ENCODE measurements at places on chromosomes 3 and 15.

DNA sequence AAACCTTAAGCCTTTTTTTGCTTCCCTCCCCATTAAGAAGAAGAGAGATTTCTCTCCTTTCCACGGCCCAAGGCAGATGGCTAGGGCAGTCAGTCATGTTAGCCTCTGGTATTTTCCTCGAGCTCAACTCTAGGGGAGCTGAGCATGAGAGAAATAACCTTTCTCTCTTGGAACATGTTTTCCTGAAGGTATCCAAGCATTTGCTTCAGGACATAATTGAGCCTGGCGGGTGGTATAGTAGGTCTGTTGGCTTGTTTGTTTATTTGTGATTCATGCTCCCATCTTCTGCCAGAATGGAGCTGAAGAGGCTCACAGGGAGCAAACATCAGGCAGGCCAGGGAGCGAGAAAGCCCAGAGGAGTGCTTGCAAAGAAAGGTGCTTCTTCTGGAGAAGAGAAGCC is 102.5 kb downstream of the MESD start:
- no peak for DNase-seq

- no peak for DNase-seq
Observed at GRCh38 chr15:63474810-63475316, 29.5 kb upstream of the USP3 start.

GRCh38 chr3:192867645-192868044 is 50.0 kb downstream of the MB21D2 start:
- no peak for DNase-seq

DNA sequence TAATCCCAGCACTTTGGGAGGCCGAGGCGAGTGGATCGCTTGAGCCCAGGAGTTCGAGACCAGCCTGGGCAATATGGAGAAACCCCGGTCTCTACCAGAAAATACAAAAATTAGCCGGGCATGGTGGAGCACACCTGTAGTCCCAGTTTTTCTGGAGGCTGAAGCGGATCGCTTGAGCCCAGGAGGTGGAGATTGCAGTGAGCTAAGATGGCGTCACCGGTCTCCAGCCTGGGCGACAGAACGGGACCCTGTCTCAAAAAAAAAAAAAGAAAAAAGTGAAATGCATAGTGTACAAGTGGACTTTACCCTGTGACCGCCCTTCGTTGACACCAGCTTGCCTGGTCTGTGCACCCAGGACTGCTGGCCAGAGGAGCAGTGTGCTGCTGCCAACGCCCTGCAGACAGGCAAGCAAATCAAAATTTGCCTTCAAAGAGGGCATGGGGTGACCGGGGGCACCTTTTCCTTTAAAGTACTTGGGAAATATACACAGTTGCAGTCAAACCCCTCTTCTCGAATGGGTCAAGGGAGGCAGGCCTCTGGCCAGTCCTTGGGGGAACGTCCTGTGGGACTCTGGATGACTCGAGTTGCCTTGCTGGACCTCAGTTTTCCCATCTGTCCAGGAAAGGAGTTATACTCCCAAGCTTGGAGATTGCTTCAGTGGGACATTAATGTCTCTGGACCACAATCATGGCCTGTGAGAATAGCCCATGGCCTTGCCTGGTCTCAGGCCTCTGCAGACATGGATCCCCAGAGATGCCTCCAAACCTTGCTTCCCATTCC is 1.0 kb downstream of the XYLB start:
- DNase-seq, result no peak

DNA sequence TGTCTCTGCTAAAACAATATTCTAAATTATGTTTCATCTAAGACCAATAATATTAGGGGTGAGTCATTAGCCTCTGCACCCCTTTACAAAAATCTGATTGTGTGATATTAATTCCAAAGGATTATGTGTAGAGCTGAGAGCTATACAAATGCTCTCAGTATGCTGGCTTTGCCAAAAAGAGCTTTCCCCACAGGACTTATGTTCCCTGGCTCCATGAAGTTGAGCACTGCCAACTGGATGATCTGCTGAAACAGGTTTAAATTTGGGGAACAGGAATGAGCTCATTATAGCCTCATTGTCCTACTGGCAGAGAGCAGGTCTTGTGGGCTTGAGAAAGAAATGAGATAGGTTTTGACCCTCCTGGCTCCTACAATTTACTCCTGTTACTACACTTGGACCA is 347.8 kb upstream of the LMCD1 start:
- no peak for DNase-seq

- no peak for DNase-seq
Observed at GRCh38 chr3:190855151-190855550, 7.3 kb downstream of the GMNC start.

DNA sequence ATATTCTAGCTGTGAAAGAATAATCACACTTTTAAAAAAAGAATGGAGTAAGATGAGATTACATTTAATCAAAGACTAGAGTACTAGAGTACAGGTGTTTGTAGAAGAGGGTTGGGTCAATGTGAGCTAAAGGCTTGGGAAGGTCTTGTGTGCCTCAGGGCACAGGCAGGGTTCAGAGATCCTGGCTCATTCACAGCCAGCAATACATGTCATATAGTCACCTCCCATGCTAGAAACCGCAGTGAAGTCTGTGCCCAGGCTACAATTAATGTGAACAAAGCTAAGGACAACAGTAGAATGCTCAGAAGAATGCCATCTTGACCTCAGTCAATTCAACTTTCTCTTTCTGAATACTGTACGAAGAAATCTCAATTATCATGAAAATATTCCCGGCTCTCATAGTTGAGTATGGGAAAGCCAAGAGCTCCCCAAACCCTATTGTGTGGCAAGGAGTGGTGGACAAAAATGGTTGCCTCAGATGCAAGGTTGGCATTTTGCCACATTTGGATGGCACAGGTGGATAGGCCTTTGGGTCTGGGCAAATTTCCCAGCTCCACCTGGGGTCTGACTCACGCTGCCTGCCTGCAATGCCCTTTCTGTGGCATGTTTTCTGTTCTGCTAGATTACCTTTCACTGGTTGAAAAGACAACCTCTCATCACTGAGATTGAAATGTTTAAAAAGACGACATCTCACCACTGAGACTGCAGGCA is 70.2 kb downstream of the NMD3 start:
- no peak for DNase-seq

DNA sequence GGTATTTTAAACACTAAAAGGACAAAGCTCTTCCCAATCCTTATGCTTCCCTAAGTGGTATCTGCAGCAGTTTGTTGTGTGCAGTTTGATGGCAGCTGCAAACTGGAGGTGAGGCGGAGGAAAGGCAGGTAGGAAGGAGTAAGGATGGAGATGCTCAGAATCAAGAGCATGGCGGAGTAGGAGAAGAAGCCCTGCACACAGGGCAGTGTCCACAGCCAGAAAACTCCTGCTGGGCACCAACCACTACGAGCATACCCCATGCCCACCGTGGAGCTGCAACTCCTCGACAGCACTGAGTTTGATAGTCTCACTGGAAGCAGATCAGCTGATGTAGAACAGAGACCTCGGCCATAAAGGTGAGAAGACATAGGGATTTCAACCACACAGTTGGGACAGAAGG is 30.3 kb upstream of the ESYT3 start:
- no peak for DNase-seq

GRCh38 chr15:84671211-84671610 is 13.2 kb upstream of the NMB start:
- no peak for DNase-seq

GRCh38 chr3:195113536-195114425 is 157.2 kb downstream of the XXYLT1 start:
- no peak for DNase-seq

- DNase-seq, result no peak
Observed at GRCh38 chr3:37987315-37987697, 3.3 kb upstream of the VILL start.

Data from activated CD8-positive, alpha-beta memory T cell treated with anti-CD3 and anti-CD28 coated beads for 4 hours (primary cell).